ENCODE measurements at places on chromosomes 6 and 20.

GRCh38 chr6:2196079-2196679 lies 49.2 kb downstream of the GMDS start:
- peak; percentile 58 for DNase-seq

- no peak for DNase-seq
These were observed 98.1 kb upstream of the AKAP12 start for GRCh38 chr6:151141685-151142084.

GRCh38 chr6:37827603-37828265 lies 8.2 kb downstream of the ZFAND3 start:
- no peak for DNase-seq

GRCh38 chr20:47113362-47114109 lies 218.9 kb downstream of the EYA2 start:
- no peak for DNase-seq

GRCh38 chr20:51571460-51571794 lies 28.9 kb upstream of the NFATC2 start:
- DNase-seq, result no peak

- no peak for DNase-seq
These were observed 6.9 kb upstream of the VEGFA start for GRCh38 chr6:43762966-43763695.

- DNase-seq, result no peak
These were observed 5.0 kb downstream of the TCP11 start for GRCh38 chr6:35136185-35136584.

DNA sequence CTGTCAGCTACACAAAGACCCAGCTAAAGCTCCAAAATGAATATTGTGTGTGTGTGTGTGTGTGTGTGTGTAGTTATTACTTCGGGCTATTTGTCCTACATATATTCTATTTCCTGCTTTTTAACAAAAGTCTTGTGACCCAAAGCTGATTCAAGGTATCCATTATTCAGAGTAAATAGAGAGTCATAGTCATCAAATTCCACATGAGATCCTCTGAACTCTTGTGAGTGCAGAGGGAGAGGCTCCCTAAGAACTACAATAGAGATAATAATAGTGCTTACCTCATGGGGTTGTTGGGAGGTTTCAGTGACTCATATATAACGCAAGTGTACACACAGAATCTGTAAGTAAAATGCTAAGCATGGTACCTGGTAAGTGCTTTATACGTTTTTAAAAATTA lies 95.6 kb upstream of the SHLD1 start:
- DNase-seq, result no peak

- no peak for DNase-seq
These were observed 75.7 kb upstream of the BHLHE23 start for GRCh38 chr20:63082308-63082938.

GRCh38 chr6:37663019-37663810 lies 34.5 kb downstream of the MDGA1 start:
- no peak for DNase-seq

- no peak for DNase-seq
These were observed 6.0 kb upstream of the RNF182 start for GRCh38 chr6:13918686-13919250.

DNA sequence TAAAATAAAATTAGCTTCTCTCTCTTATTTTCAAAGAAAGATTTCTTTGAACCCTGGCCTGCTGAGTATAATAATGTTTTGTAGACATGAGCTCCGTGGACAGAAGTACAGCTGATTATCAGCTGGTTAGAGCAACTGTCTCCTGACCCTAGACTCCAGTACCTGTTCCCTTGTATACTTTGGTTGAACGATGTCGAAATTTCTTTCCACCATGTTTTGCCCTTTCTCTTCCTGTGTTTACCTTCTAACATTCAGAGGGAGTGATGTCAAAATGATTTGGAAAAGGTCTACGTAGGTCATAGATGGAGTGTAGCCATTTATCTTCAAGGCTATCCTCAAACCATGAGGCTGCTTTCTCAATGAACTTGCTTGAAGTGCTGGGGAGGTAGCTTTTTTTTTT lies 16.8 kb upstream of the ADTRP start:
- no peak for DNase-seq

DNA sequence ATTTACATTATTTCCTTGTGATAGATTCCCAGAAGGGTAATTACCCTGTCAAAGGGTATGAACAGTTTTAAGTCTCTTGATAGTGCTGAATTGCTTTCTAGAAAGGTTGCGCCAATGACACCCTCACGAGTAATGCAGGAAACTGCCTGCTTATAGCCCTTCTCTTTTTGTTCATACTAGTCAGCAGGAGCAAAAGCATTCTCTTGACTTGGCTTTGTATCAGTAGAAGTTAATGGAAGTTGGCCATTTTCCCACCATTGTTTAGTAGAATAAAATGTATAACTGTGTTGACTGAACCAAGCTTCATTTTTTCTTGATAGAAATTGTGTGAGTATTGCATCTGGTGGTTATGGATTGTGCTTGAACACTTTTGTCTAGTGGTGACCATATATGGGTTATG lies 100.1 kb downstream of the FARS2 start:
- DNase-seq, result no peak

- DNase-seq, result no peak
These were observed 6.0 kb downstream of the L3MBTL1 start for GRCh38 chr20:43513372-43513930.

GRCh38 chr6:34104186-34104585 lies 41.7 kb downstream of the GRM4 start:
- no peak for DNase-seq

All from NCI-H1436 (cell line).